ENCODE measurements at places on chromosomes 7 and 10. TPM values are rescaled to one million over a fixed set of nuclear protein-coding genes. Genes with fewer than 3 reads are reported as not detected.

The CREB5 gene
- total RNA-seq, result 6.1 TPM

The TPST1 gene
- 53.6 TPM for total RNA-seq

The CCDC146 gene
- 11.8 TPM for total RNA-seq

The EGR2 gene
- 0.74 TPM for total RNA-seq

The ELAPOR2 gene
- total RNA-seq, result 22.4 TPM

The SERPINE1 gene
- total RNA-seq, result 0.74 TPM

The PSPH gene
- 20.7 TPM for total RNA-seq

The SLC13A1 gene
- not detected for total RNA-seq

The CAMK2B gene
- total RNA-seq, result 76.7 TPM

The PPA1 gene
- total RNA-seq, result 213 TPM

The MEOX2 gene
- total RNA-seq, result 0.25 TPM

The EPHA1 gene
- 0.49 TPM for total RNA-seq

The ZNF365 gene
- total RNA-seq, result 16.2 TPM

The ZNF425 gene
- total RNA-seq, result 4.4 TPM

The FAM180A gene
- total RNA-seq, result not detected

The KCNIP2 gene
- total RNA-seq, result 7.9 TPM

The C10orf67 gene
- 0.25 TPM for total RNA-seq

The MAP3K8 gene
- 4.2 TPM for total RNA-seq

The EIF3B gene
- total RNA-seq, result 47.2 TPM

The PRPS1L1 gene
- total RNA-seq, result not detected

The INSYN2A gene
- total RNA-seq, result 7.4 TPM

The BAG3 gene
- total RNA-seq, result 0.98 TPM

The CALML5 gene
- not detected for total RNA-seq

The CTNNA3 gene
- 1.5 TPM for total RNA-seq

The BHLHA15 gene
- 10.6 TPM for total RNA-seq

The BTBD16 gene
- not detected for total RNA-seq

The UPK3B gene
- total RNA-seq, result 0.98 TPM

The CFAP69 gene
- 6.9 TPM for total RNA-seq

The HOXA6 gene
- total RNA-seq, result not detected

The NRG3 gene
- total RNA-seq, result 14.0 TPM

The TMEM196 gene
- total RNA-seq, result 12.0 TPM

The DDIT4 gene
- 20.4 TPM for total RNA-seq

The TSPAN12 gene
- 3.9 TPM for total RNA-seq

The CFAP58 gene
- 0.25 TPM for total RNA-seq

The TSPAN33 gene
- total RNA-seq, result 3.9 TPM

The GPR146 gene
- 1.2 TPM for total RNA-seq

The CPA5 gene
- total RNA-seq, result not detected

The EMX2 gene
- 3.7 TPM for total RNA-seq

The GBX1 gene
- total RNA-seq, result not detected

Data from temporal lobe (tissue), 4 donors.